ENCODE measurements at places on chromosomes 1 and 21.

DNA sequence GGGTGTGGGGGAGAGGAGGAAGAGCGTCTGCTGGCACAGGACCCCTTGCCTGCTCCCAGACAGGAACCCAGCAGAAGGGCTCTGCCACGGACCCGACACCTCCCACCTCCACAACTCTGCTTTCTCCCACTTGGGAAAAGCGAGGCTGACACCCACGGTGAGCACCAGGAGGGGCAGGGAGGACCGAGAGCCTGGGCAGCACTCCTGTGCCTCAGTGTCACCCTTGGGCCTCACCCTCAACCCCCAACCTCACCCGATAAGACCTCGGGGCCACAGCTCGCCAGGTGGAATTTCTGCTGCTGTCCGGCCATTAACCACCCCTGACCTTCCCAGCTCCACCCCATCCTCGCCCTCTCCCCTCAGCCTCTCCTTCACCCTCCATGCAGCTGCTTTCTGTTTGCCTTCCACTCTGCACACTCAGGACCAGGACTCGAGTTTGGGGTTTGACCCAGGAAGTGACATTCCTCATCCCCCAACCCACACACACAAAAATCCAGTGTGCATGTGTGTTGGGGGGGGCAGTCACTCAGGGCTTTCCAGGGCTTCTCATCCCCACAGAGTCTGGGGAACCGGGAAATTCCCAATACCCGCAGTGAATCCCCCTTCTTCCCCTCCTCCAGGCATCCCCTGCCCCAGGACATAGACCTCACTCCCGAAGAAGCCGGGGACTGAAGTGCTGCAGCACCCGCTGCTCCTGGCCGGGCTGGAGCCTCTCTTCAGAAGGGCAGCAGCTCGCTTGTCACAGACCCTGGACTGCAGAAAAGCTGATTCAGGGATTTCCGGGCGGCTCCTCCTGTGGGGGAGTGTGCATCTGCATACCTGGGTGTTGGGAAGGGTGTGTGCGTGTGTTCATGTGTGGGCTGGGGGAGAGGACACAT, 65.8 kb downstream of the SYT2 start:
- no peak for DNase-seq

- DNase-seq: no peak
Measured at GRCh38 chr1:15260418-15261154, 13.6 kb downstream of the FHAD1 start.

GRCh38 chr1:231678011-231678432, 51.4 kb downstream of the DISC1 start:
- DNase-seq: no peak

DNA sequence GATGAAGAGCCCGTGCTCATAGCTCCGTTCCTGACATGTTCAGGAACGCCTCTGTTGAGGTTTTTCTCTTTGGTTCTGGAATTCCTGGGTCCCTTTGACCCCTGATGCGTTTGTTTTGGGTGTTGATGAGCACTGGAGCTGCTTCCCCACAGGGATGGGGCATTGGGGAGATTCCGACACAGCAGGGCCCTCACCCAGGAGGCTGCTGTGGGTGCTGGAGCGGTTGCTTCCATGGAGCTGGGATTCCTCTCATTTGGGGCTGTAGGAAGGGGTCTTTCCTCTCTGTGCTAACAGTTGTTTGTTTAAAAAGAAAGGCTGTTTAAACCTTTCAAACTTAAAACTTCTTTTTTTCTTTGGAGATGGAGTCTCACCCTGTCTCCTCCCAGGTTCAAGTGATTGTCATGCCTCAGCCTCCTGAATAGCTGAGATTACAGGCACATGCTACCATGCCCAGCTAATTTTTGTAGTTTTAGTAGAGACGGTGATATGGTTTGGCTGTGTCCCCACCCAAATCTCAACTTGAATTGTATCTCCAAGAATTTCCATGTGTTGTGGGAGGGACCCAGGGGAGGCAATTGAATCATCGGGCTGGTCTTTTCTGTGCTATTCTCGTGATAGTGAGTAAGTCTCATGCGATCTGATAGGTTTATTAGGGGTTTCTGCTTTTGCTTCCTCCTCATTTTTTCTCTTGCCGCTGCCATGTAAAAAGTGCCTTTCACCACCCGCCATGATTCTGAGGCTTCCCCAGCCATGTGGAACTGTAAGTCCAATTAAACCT, 48.9 kb downstream of the SKI start:
- no peak for DNase-seq

DNA sequence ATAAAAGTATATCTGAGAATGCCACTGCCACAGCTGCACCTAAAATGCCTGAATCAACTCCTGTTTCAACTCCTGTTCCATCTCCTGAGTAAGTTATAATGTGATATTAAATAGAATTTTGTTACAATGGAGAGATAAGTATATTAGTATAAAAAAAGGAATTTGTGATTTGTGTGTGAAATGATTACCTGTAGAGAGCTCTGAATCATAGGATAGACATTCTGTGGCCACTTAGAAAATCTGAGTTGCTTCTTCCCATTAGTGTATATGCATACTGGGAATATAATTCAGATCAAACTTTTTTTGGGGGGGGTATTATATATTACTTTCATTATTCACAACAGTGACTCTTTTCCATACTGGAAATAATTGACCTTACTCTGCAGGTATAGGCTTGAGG, 52.9 kb downstream of the SUCO start:
- DNase-seq: no peak

GRCh38 chr1:175580841-175581240, 162.6 kb downstream of the TNR start:
- DNase-seq: no peak

GRCh38 chr1:66606362-66607065, 72.6 kb downstream of the SGIP1 start:
- DNase-seq: no peak

- no peak for DNase-seq
Measured at GRCh38 chr21:37088186-37088735, 15.2 kb downstream of the TTC3 start.

DNA sequence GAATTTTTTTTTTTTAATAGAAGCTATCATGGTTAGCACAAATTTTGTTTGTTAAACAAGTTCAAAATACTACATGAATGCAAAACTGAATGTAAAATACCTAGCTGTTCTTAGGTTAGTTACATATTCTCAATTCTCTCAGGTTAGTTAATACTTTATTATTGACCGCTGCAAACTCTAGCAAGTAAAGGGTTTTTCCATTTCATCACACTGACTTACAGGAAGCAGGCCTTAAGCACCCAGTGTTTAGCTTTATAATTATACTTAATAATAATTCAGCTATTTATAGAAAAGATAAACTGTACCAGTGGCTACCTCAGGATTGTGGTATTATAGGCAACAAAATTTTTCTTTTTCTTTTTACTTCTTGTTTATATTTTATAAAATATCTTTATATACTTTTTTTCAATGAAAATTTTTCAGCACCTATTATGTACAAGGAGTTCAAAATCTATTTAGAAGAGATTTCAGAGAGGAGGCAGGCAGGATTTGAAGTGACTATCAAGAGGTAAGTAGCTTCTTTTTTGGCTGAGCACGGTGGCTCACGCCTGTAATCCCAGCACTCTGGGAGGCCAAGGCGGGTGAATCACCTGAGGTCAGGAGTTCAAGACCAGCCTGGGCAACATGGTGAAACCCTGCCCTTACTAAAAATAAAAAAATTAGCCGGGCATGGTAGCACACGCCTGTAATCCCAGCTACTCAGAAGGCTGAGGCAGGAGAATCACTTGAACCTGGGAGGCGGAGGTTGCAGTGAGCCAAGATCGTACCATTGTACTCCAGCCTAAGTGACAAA, 17.9 kb downstream of the PLPP3 start:
- no peak for DNase-seq

- no peak for DNase-seq
Measured at GRCh38 chr1:43464681-43465504, 11.2 kb upstream of the HYI start.

DNA sequence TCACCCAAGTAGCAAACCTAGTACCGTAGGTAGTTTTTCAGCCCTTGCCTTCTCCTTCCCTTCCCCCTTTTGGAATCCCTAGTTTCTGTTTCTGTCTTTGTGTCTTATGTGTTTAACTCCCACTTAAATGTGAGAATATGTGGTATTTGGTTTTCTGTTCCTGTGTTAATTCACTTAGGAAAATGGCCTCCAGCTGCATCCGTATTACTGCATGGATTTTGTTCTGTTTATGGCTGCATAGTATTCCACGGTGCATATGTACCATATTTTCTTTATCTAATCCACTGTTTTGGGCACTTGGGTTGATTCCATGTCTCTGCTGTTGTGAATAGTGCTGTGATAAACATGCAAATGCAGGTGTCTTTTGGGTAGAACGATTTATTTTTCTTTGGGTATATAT, 138.6 kb downstream of the POU2F1 start:
- DNase-seq: no peak

GRCh38 chr1:209901211-209901610, 36.8 kb upstream of the SYT14 start:
- DNase-seq: no peak

GRCh38 chr21:17512253-17513213, at the start of gene CXADR:
Gene CXADR (plus strand): TSS chr21:17513043. CDS start chr21:17513130, 87 bp downstream.
- DNase-seq: peak; percentile 77

- DNase-seq: no peak
Measured at GRCh38 chr1:46587069-46587468, 17.0 kb downstream of the MKNK1 start.

GRCh38 chr21:39650801-39651200, 38.1 kb downstream of the B3GALT5 start:
- no peak for DNase-seq

DNA sequence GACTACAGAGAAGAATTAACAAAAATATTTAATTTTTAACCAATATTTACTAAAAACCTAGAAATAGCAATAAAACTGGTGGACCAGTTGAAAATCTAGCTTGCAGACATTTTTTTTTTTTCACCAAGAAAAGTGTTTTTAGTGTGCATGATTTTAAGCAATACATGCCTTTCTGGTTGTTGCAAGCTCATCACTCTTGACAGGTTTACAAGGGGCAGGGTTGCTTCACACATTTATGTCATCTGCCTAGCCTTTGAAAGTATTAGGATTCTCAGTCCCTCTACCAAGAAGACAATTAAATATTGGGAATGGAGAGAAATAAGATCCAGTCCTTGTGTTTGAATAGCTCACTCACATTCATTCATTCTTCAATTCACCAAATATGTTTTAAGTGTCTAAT, 53.8 kb upstream of the LYPLAL1 start:
- DNase-seq: no peak

GRCh38 chr1:205662135-205662738, 18.1 kb downstream of the SLC45A3 start:
- DNase-seq: no peak

GRCh38 chr1:29096231-29096886, 27.3 kb downstream of the TMEM200B start:
- no peak for DNase-seq

DNA sequence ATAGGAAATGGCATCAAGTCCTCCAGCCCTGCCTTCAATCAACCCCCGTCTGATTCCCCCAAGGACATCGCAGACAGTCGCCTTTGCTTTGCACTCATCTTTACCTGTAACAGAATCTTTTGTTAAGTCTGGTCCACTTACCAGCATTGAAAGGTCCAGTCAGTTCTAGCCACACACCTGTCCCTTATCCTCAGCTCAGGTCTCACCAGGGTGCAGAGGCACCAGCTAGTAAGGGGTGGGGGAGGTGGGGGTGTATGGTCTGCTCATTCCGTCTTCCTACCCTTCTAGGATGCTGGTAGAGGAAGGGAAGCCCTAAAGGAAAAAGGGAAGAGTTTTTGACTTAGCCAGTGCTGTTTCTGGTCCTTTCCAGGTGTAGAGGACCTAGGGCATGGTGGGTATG, 427.7 kb downstream of the MATN1 start:
- no peak for DNase-seq

DNA sequence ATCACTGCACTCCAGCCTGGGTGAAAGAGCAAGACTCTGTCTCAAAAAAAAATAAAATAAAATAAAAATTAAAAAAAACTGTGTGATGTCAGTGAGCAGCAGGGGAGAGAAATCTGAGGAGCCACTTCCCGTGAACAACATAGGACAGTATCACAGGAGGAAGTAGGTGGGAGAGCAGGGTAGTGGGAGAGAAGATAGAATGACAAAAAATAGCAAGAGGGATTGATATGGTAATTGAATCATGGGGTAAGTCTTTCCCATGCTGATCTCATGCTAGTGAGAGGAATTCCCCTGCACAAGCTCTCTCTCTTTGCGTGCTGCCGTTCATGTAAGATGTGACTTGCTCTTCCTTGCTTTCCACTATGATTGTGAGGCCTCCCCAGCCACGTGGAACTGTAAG, 81.6 kb upstream of the PBX1 start:
- no peak for DNase-seq

DNA sequence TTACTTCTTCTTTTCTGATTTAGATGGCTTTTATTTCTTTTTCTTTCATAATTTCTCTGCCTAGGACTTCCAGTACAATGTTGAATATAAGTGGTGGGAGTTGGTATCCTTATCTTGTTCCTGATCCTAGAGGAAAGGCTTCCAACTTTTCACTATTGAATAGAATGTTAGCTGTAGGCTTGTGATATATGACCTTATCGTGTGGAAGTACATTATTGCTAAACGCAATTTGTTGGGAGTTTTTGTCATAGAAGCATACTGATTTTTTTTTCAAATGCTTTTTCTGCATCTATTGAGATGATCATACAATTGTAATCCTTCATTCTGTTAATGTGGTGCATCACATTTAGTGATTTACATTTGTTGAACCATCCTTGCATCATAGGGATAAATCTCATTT, 79.5 kb downstream of the FASLG start:
- no peak for DNase-seq

- no peak for DNase-seq
Measured at GRCh38 chr1:69706473-69706872, 138.8 kb downstream of the LRRC7 start.

DNA sequence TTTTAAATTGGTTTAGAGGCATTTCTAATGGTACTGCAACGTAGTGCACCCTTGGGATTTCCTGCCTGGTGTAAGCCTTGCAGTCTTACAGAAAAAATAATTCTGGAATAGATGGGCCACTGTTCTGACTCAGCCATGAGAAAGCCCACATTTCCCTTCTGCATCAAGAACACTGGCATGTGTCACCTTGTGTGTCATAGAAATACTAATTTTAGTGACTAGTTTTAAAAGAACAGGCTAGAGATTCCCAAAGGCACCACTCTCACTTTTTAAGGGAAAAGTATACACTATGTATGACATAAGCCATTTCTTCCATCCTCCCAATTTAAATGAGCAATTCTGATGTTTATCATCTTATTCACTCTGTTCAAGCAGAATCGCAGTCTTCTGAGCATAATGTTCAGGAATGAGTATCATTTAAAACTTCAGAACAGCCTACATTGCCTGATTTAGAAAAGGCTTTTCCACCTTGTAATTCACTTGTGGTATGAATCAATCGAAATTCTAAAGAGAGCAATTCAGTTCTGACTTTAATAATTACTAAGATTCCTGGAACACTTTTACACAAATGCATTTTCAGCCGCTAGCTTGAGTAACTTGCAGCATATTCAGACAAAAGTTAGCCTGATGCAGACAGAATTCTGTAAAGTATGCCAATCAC, 18.8 kb downstream of the RGS13 start:
- DNase-seq: no peak

DNA sequence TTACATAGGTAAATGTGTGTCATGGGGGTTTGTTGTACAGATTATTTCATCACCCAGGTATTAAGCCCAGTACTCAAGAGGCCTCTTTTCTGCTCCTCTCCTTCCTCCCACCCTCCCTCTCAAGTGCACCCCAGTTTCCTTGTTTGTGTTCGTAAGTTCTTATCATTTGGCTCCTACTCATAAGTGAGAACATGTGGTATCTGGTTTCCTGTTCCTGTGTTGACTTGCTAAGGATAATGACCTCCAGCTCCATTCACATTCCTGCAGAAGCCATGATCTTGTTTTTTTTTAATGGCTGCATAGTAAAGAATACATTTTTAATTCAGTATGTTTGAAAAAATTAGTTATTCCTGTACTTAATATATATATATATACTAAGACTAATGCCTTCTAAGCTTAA, 107.7 kb downstream of the CLDN17 start:
- DNase-seq: no peak

Data from stimulated activated CD8-positive, alpha-beta memory T cell treated with anti-CD3 and anti-CD28 coated beads, Interleukin-4, amount 100 ng/mL, for 48 hours (primary cell).